Endothelial cell of umbilical vein (primary cell): ENCODE measurements at places on chromosomes 4 and X. TPM values are rescaled to one million over a fixed set of nuclear protein-coding genes. Genes with fewer than 3 reads are reported as not detected.

- DNase-seq, result no peak
Measured at GRCh38 chr4:188387179-188387791, 248.0 kb downstream of the TRIML1 start.

DNA sequence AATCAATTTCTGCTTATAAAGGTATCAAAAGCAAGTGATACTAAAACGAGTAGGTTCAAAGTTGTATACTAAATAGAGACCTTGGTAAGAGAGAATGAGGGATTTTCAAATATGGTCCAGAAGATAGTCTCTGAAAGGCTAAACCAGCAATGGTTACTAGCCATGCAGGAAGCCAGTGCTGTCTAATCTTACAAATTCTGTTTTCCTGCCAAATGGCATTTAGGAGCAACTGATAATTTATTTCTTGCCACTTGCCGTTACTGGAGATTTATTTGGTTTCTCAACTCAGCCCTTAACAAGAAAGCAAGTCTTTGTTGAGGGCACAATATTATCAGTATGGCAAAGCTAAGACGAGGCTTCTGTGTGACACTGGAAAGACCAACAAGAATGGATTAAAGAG is 47.2 kb downstream of the MAP7D3 start:
- peak; percentile 36 for DNase-seq

- DNase-seq, result no peak
Measured at GRCh38 chr4:163077680-163078079, 89.0 kb downstream of the NAF1 start.

- no peak for DNase-seq
Measured at GRCh38 chr4:98290511-98290910, 29.3 kb downstream of the RAP1GDS1 start.

- no peak for DNase-seq
Measured at GRCh38 chrX:10108288-10108687, 48.5 kb upstream of the CLCN4 start.

- peak; percentile 79 for DNase-seq
Measured at GRCh38 chrX:73913580-73913979, 350.6 kb downstream of the CHIC1 start.

IQCM gene
- total RNA-seq, result not detected in 2 replicates

CFI gene
- total RNA-seq, result 17.9 and 21.4 TPM in 2 replicates

NAA10 gene
- total RNA-seq, result 143 and 144 TPM in 2 replicates

- DNase-seq, result peak; percentile 49
Measured at GRCh38 chrX:56726605-56727004, 2.4 kb upstream of the NBDY start.

SMIM9 gene
- total RNA-seq, result not detected in 2 replicates

DNA sequence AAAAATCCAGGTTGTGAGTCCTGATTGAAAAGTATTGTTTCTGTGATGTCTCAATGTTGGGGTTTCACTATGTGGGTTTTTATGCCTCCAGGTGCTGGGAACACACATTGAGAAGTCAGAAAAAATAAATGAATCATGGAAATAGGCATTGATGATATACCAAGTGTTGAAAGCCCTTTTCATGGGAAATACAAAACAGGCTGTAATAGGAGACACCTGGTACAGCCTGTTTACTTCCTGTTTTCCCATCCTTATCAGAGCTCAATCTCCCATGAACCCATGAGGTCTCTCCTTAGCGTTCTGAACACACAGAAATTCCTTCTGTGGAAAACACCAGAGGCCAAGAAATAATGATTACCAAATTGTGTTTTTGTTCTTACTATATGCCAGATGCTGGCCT is 106.3 kb upstream of the BOD1L1 start:
- DNase-seq, result no peak

GRCh38 chr4:53014881-53015280 is 152.8 kb downstream of the RASL11B start:
- DNase-seq, result no peak

FUNDC2 gene
- 53.3 TPM in 2 replicates for total RNA-seq

DNA sequence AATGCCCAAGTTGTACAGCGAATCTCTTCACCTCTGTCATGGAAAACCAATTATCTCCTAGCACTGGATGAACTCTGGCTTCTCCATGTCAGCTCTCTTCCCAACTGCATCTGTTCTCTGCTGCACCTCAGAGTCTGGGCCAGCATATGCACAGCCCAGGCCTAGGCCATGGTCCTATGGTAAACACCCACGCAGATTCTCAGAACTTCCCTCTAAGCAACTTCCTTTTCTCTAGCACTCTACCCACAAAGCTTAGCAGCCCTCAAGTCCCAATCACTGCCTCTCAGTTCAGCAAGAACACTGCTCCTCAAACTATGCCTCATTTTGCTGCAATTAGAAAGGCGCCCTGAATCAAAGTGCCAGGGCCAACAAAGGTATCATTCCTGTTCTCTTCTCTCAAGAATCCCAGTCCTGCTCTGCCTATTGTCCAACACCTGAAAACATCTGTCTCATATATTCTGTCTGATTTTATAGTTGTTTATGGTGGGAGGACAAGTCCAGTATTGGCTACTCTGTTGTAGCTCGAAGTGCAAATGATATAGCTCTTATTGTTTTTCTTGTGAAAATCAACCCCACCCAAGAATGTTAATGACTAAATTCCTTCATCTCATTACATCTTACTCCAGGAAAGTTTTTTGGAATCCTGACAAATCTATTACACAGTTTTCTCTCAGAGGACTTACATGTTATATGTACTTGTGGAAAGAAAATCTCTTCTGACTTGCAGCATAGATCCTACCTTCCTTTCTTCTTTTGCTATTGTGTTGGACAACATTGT is 85.4 kb downstream of the DCHS2 start:
- DNase-seq, result no peak

PNCK gene
- not detected in 2 replicates for total RNA-seq

RTL9 gene
- total RNA-seq, result not detected in 2 replicates

DNA sequence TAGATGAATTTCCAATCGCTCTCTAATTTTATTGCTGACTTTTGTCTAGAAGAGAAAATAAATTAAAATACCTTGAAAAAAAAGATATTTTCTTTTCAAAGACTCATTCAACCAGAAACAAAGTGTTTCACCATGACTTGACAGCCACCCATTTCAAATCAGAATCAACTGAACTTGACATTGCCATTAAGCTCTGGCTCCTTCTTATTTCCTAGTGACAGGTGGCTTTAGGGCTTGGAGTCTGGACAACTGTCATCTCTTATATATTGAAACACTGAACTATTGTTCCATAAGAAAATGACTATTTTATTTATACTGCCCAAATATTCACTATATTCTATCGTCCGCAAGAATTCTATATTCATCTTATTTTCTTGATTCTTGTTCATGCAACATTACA is 229.2 kb downstream of the SLC39A8 start:
- no peak for DNase-seq

VCX gene
- not detected in 2 replicates for total RNA-seq

DNA sequence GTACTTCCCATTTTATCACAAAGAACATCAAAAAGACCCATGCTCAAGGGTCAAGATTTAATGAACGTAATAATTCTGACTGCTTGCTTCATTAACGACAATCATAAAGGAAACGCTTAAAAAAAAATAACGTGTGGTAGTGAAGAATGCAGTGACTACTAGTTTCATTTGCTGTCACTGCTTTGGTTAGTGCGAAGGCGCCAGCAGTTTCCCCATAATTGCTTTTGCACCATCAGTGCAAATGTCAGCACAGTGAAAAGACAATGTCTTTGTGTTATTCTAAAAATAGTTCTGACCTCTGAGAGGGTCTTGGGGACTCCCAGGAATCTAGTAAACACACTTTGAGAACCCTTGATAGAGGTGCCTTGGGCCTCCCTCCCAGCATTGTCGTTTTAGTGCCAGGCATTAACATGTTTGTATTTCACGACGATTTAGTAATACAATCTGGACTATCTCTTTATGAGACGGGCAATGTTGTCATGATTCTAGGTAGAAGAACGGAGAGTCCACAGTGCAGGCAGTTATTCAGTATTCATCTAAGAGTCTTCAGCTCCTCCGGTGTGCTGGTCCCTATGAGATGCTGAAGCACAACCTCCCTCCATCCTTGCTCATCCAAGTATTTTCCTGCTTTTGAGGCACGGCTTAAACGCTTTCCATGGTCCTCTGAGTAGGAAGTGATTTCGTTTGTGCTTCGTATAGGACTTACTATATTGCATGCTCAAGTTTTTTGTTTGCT is 71.0 kb downstream of the AFF1 start:
- peak; percentile 44 for DNase-seq

DNA sequence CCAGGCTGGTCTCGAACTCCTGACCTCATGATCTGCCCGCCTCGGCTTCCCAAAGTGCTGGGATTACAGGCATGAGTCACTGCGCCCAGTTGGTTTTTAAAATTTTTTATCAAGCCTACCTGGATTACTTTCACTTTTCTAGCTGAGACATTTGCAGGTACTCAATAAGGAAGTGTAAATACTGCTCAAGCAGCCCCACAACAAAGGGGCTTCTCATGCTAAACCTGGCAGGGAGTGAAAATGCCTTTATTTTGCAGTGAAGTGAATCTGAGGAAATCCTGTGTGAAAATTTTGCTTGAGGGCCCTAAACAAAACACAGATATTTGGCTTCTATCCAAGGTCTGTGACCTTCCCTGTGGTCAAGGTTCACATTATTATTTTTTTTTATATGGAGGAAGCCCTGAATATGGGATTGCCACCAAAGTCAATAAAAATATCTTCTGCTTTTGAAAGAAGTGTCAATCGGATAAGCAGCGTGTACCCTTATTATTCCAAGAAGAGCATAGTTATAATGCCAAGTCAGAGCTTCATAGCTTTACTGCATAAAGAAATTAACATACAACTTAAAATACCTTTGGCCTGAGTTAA is 481.0 kb downstream of the SH2D1A start:
- no peak for DNase-seq

GRCh38 chr4:15147714-15148113 is 145.4 kb downstream of the CPEB2 start:
- DNase-seq, result no peak

SLC4A4 gene
- not detected in 2 replicates for total RNA-seq

INTS12 gene
- total RNA-seq, result 19.5 and 19.7 TPM in 2 replicates

GPR78 gene
- total RNA-seq, result not detected in 2 replicates

DNA sequence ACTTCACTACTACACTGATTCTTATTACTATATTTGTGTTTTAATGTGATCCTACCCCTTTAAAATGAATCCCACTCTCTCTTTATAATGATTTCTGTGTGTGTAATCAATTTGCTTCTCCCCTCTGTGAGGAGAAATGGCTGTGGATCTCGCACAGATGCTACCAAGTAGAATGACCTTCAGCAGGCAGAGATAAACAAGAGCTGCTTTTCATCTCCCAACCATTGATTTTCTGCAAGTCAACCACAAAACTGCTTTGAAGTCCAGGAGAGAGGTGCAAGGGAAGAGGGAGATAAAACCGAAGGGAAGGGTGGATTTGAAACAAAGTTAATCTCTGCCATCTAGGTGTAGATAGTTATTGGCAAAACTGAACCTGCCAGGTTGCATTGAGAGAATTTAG is 141.6 kb downstream of the NPNT start:
- no peak for DNase-seq

DNA sequence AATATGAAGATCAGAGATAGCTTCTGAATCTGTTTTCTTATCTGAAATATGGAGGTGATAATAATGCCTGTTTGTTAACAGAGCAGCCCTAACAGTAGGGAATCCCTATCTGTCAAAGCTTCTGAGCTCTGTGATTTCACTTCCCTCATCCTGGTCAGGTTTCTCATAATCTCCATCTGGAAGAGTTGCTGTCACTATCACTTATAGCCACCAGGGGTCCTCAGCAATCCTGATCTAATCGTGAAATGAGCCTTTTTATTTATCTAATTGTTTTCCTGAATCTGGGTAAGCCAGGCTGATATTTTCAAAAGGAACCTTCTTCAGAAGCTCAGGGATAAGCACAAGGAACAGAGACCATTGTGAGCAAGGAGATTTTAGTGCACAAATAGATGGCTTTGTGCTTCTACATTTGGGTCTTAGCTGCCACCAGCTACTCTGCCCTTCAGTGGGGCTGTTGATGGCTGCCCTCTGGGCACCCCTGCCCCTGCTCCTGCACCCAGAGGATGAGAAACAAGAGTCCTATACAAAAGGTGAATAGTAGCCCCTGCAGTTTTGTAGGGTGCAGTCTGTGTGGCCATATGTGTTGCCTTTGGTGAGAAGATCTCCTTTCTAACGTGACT is 196.4 kb upstream of the RADX start:
- DNase-seq, result peak; percentile 1

- no peak for DNase-seq
Measured at GRCh38 chr4:165851256-165851655, 21.8 kb upstream of the TLL1 start.

DNA sequence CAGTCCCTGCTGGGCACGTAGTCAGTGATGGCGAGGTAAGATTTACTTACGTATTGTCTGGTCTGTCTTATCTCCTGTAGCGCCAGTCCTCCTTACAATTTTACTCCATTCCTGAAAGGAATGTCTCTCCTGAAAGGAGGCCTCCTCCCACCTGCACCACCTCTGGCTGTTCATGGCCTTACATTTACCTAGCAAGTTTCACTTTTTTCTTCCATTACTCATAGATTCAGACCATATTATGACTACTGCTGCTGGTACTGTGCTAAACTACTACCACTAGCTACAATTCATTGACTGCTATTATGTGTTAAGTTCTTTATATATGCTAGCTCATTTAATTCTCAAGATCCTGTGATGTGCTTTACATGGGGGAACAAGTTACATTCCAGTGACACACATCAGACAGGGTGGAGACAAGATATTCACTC is 189.9 kb downstream of the BMPR1B start:
- DNase-seq, result no peak

DNA sequence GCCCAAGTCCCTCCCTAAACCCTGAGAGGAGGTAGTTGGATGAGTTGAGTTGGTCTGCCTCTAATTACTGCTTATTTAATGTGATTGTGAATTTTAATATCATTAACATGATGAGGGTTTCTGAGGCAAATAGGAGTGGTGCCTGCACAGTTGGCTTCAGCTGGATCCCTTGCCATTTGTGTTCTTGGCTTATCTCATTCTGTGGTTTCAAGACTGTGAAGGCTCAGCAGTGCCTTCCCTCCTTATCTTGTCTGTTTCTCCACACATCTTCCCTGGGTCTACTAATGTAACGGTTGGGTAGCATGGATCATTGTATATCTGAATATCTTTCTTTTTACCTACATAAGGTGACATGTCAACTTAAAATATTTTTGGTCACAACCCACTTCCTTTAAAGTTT is 1.6 kb upstream of the SLC10A4 start:
- no peak for DNase-seq

FGF5 gene
- 0.13 and 1.7 TPM in 2 replicates for total RNA-seq

DNA sequence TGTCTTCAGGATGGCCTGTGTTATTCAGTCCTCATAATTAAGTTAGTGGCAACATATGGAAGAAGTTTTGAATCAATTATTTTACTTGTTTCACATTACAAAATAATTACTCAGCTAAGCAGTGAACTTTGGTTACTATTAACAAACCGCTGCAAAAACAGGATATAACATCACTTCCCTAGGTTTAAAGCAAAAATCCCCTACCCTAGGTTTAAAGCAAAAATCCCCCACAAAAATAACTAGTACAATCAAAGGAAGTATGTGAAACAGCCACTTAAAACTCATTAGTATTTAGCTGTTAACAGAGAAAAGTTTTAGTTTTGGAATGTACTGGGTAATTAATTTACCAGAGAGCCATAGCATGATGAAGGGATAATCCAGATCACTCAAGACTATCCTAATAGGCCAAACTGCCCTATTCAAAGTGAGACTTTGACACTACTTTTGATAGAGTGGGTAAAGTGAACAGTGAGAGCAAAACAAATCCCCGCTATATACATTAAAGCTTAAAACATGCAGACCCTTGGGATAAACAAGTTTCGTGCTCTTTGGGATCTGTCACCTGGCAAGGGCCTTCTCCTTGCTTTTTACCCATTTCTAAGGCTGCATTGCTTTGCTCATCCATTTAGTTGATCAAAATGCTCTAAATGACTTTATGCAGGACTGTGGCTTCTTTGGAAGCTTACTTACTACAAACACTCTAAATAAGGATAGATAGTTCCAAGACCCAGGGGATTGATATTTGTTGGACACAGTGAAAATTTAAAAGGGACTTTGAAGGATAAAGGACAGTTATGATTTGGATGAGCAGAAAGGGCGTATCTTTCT is 36.4 kb upstream of the GPR174 start:
- peak; percentile 37 for DNase-seq
